ENCODE measurements at places on chromosomes 5 and 9.

GRCh38 chr9:86315078-86315477 is 32.7 kb upstream of the ISCA1 start:
- DNase-seq = no peak

DNA sequence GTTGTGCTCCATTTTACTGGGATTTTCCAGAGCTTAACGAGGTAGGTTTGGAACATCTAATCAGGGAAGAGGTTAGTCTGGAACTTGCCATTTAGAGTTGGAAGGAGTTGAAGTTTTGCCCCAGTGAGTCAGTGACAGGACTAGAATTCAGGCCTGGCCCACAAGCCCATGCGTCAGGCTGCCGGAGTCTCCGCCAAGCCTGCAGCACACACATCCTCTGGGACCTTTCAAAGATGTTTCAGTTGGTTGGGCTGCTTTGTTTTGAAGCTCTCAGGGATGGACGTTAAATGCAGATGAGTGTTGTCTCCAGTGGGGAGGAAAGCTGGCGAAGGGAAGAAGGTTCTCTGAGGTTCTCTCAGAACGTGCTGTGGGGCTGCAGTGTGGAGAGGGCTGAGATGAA is 147.0 kb downstream of the PSAT1 start:
- no peak for DNase-seq

GRCh38 chr9:27468000-27468399 is 56.1 kb upstream of the IFNK start:
- no peak for DNase-seq

- no peak for DNase-seq
These were observed 131.7 kb downstream of the UNC13B start for GRCh38 chr9:35293376-35293964.

DNA sequence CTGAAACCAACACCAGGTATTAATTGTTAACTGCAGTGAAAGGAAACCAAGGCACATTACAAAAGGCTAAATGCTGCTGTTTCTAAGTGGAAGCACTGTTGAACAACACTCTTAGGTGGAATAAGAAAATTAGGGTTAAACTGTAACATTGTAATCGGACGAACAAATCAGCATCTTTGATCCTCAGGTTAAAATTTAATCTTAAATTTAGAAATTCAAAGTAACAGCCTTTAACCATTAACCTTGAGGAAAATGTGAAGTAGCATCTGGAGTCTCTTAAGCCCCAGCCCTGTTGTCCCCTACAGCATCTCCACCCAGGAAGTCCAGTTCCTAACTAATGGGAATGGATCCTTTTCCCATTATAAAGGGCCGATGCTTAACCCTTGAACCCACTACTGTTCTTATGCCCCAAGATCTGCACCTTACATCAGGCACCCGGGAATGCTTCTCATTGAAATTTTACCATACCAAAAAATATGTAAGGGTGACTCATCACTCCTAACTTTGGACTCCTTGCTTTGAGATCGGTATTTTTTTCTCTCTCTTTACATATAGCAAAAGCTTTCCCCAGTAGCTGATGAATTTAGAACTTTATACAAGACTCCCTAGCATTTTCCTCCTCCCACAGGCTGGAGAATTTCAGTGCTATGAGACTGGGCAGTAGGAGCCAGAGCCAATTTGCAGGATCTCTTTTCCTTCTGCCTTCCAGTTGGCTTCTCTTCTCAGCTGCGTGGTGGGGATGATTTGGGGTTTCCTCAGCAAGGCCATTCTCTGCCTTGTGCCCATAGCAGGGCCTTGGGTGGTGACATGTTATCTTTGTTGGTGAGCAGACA is 32.0 kb upstream of the ITGA2 start:
- DNase-seq = no peak

DNA sequence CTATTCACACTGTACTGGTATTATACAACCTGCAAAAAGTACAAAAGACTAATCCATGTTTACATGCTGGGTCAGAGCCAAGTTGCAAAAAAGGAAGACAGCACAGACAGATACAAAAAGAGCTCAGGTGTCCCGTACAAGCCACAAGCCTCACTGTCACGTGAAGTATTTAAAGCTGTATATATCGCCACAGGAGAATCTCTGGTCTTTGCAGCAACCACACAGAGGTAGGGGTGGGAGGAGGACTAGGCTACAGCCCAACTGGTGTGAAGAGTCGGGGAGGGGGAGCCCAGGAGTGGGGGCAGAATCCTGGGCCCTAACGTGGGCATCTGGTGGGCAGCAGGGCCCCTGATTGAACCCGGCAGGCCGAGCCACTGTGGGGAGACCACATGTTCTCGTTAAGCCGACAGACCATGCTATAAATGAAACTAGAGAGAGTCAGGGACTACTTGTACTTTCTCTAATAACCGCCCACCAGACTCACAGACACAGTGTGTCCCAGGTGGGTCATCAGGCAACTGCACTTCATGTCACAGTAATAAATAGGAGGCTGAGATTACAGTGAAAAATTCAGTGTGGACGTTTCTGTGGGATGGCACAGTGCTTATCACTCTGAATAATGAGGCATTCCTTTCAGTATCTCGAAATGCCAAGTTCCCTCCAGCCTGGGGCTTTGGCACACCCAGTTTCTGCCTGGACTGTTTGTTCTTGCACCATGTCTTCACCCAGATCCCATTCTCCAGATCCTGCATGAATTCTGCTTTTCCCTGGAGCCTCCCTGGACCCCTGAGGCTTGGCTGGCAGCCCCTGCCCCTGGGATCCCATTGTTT is 79.3 kb upstream of the SH3PXD2B start:
- no peak for DNase-seq
